ENCODE measurements at places on chromosomes 1 and 21. TPM values are rescaled to one million over a fixed set of nuclear protein-coding genes. Genes with fewer than 3 reads are reported as not detected.

GRCh38 chr21:29340228-29340627, 41.5 kb downstream of the BACH1 start:
- no peak for DNase-seq

- DNase-seq, result peak; percentile 44
Measured at GRCh38 chr1:152189657-152190442, 30.8 kb upstream of the RPTN start.

DNA sequence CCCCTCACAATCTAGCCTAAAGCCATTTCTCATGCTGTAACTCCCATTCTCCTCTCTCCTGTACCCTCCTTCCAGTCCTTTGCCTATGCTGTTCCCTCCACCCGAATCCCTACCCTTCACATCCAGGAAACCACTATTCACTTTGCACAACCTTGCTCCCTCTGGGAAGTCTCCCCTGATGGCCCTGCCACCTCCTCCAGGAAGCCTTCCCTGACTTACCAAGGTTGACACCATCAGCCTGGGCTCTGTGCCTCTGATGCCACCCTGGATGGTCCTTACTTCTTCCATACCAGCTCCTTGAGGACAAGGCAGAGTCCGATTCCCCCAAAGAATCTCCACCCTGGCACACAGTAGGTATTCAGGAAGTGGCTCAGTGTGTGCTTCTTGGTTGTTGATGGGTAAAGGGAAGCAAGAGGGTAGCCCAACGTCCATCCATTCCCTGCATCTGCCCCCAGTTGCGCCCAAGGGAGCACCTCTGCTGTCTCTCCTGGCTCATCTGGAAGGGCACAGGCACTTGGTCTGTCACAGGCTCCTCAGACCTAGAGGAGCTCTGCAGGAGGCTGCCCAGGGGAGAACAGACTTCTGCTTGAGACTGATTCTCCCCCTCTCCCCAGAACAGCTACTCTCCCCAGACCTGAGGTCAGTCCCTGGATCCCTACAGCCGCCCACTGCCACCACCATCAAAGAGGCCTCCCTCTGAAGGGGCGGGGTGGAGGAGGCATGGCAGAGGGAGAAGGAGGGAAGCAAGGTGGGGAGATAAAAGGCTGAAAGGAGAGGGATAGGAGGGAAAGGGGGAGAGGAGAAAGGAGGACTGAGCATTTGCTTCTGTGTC, 36.1 kb upstream of the ZC3H12A start:
- no peak for DNase-seq

GRCh38 chr1:188122646-188123045, 1293.9 kb downstream of the PLA2G4A start:
- DNase-seq, result no peak

IL12RB2 gene
- 0.77 TPM for total RNA-seq

GIPC2 gene
- total RNA-seq, result 0.90 TPM

DNA sequence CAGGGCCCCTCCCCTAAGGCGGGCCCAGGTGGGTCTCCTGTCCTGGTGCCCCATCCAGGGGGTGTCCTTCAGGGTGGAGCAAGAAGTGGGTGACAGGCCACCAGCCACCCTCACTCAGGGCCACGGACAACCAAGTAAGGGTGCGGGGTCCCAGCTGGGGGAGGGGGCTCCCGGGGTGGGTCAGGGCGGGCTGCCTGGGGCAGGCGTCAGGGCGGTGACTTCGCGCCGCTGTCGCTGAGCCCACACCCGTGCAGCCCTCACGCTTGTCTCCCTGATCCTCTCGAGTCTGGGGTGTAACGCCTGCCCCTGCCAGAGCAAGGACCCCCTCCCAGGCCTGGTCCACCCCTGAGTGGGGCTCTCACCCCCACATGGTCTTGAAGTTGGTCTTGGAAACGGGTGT, 22.2 kb downstream of the ARHGEF16 start:
- no peak for DNase-seq

GRCh38 chr1:64080941-64081562, 122.4 kb upstream of the UBE2U start:
- no peak for DNase-seq

SAMD11 gene
- 15.7 TPM for total RNA-seq

GRCh38 chr1:29706936-29707335, 470.6 kb downstream of the PTPRU start:
- DNase-seq, result peak; percentile 91

GRCh38 chr1:208329300-208329699, 85.1 kb upstream of the PLXNA2 start:
- no peak for DNase-seq

DNA sequence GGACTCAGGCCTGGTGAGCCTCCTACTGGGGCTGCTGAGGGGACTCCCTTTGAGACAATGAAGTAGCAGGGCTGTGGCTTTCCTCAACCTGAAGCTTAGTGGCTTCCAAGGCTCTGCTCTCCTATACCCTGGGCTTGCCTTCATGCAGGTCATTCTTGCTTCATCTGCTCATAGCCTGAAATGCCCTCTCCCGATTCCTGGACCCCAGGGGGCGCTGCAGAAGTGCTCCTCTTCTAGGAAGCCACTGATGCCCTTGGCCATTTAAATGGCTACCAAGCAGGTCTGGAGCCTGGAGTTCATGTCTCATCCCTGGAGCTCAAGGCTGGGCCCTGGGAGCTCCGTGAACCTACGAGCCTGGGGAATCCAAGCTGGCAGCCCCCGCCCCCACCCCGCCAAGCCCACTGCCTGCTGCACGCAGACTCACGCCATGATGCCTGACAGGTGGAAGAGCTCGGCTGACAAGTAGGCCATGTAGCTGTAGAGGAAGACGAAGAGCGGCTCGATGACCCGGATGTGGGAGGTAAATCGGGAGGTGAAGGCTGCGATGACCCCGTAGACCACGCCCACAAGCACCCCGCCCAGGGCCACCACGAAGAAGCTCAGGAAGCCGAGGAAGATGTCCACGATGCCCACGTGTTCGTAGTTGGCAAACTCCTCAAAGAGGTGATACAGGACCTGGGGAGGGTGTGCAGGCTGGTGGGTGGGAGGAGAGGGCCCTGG, 45.7 kb downstream of the SLC9A1 start:
- peak; percentile 74 for DNase-seq

DNA sequence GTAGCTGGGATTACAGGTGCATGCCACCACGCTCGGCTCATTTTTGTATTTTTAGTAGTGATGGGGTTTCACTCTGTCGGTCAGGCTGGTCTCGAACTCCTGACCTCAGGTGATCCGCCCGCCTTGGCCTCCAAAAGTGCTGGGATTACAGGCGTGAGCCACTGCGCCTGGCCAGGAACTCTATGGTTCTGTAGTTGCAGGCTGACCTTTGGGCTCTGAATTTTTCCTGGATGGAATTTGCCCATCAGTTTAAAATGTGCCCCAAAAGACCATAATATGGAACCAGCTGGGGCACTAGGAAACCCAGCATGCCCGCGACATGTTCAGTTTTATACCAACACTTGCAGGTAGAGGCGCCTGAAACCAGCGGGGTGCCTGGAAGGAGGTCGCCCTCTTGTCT, 1.6 kb upstream of the SCNN1D start:
- DNase-seq, result no peak
